Ammon's horn (tissue), 1 donor: ENCODE measurements at places on chromosomes 16 and 17.
A peak's percentile ranks its signal among the peaks of the same experiment; 100 is the strongest.

DNA sequence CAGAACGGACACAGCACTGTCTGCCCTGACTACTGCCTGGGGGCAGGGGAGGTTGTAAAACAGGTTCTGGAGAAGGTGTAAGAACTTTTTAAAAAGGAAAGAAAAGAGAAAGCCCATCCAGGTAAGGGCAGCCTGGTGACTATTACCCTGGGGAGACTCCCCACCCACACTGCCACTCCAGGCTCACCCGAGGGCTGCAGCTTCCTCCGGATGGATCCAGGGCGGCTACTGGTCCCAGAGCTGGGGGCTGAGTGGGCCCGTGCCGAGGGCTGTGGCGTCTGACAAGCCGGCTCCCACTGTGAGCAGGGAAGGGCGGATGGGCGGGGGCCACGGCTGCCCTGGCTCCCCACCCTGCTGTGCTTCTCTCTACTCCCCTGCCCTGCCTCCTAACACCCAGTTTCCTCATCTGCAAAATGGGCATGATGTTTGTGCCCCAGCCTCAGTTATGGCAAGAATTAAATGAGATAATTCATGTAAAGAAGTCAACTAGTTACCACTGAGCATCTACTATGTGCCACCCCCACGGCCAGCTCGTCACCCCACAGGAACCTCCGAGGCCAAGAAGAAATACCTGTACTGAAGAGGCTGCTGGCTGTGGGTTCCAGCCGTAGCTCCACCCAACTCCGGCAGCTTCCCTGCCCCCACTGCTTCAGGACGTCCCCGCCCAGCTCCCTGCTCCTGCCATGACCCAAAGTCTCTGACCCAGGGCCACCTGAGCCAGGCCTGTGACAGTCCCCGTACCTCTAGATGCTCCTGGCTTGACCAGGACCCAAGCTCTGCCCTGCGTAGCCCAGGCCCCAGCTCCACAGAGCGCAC lies 24.2 kb downstream of the KATNB1 start:
- DNase-seq, result no peak

DNA sequence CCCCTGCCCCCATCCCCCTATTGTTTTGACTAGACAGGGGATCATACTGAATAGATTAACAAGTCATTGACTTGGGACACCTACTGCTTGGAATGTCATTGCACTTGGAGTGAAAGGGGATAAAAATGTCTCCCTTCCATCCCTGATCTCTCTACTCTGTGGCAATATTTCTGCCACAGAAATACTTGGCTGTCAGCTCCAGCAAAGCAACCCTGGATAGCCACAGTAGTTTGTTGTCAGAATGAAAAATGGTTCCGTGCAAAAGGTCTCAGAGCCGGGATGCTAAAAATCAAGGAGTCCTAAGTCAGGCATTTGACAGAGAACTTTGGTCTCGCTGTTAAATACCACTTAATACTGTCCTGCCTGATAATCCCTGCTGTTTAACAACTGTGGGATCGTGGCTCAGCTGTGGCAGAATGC lies 722.0 kb upstream of the SOX9 start:
- DNase-seq, result no peak

DNA sequence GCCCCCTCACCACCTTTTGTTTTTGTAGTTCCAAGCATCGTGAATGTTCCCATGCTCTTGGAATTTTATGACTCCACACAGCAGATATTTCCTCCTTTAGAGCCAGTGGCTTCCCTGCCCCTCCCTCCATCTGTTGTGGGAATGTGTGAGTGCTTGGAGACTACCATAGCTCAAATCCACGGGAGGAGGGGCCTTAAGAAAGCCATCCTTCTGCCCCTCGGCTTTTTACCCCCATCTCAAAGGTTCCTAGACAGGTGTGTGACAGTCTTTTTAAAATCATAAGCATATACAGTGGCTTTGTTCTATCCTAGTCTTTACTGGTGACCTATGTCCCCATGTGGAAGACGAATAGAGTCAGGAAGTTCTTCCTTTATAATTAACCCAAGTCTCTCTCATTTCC lies 47.2 kb downstream of the YPEL2 start:
- DNase-seq, result no peak

DNA sequence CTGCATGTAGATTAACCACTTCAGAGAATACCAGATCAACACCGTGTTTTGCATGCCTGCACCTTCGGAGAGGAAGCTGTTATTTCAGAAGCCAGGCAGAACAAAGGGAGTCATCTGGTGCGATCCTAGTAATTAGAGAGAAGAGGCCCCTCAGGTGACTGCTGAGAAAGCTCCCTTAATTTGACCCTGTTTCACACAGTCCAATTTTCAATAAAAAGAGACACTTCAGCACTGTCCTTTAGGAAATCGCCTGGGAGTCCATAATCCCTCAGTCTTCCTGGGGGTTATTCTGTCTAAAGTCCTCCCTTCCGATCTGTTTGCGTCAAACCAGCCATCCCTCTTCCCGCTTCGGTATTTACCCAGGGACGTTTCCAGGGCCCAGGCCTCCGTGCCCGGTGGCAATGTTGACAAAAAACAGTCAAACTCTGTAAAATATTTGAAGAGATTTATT lies 23.4 kb upstream of the TNRC6C start:
- DNase-seq, result no peak

- no peak for DNase-seq
Measured at GRCh38 chr16:53896722-53897121, 192.8 kb downstream of the FTO start.

DNA sequence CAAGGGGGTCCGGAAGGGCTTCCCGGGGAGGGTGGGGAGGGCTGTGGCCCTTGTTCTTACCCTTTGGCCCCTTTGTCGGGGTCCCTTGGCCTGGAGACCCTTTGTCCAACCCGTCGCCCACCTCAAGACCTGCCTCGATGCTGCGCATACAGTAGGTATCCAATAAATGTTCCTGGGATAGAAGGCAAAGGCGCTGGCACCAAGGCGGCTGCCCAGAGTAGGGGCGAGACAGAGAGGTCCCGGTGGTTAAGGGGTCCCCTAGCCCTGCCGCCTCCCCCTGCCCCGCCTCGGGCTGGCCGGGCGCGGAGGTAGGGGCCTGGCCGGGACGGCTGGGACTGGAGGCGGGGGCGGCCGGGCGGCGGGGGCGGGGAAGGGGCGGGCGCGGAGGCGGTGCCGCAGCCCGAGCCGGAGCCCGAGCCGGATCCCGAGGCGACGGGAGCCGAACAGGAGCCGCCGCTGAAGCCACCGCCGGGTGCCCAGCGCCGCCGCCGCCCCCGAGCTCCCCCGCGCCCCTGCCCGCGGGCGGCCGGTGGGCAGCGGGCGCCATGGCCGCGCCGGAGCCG lies at the start of gene NHERF2:
TSS of gene NHERF2 (plus strand) at position 442 of the 563 bp plus-strand sequence. CDS start at position 546, 104 bp downstream.
- DNase-seq, result no peak

DNA sequence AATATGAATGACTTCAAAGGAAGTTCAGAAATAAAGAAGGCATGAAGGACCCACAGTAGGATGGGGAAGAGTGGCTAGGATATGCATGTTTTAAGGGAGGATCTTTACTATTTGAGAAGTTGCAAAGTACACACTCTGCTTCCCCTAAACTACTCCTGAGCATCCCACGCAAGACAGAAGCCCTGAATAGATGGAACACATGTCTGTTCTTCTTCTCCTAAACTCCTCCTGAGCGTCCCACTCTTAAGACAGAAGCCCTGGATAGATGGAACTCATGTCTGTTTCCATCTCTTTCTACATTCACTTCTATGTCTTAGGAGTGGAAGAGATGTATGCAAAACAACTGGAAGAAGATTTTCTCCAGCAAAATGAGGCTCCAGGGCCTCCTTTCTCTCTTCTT lies 88.4 kb downstream of the VAT1L start:
- no peak for DNase-seq

GRCh38 chr17:80926591-80927250 lies 64.9 kb upstream of the CHMP6 start:
- no peak for DNase-seq

DNA sequence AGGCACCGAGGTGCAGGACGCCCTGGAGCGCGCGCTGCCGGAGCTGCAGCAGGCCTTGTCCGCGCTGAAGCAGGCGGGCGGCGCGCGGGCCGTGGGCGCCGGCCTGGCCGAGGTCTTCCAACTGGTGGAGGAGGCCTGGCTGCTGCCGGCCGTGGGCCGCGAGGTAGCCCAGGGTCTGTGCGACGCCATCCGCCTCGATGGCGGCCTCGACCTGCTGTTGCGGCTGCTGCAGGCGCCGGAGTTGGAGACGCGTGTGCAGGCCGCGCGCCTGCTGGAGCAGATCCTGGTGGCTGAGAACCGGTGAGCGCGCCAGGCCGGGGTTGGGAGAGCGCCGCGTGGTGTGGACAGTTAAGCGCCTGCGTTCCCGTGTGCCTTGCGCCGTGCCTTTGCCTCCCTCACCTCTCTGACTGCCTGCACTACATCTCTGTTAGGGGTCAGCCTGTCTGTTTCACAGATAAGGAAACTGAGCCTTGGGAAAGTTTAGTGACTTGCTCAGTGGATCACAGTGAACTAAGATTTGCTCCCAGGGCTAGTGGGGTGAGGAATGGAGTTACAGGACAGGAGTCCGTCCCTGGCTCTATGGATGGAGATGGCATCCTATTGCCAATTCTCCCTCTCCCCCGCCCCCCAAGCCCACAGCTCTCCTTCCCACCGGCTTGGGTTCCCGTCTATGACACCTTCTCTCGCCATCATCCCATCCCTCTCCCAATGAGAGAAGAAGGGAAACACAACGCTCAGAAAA lies 880 bp downstream of the SARM1 start:
- peak; percentile 52 for DNase-seq

GRCh38 chr16:54341892-54342776 lies 55.5 kb upstream of the IRX3 start:
- DNase-seq, result no peak

- no peak for DNase-seq
Measured at GRCh38 chr16:29761882-29762281, 16.1 kb upstream of the C16orf54 start.

- DNase-seq, result no peak
Measured at GRCh38 chr16:83109490-83110125, 482.8 kb downstream of the CDH13 start.
